ENCODE measurements at places on chromosomes 5 and 9.

GRCh38 chr5:50699737-50700136 lies 33.3 kb downstream of the PARP8 start:
- DNase-seq, result no peak

DNA sequence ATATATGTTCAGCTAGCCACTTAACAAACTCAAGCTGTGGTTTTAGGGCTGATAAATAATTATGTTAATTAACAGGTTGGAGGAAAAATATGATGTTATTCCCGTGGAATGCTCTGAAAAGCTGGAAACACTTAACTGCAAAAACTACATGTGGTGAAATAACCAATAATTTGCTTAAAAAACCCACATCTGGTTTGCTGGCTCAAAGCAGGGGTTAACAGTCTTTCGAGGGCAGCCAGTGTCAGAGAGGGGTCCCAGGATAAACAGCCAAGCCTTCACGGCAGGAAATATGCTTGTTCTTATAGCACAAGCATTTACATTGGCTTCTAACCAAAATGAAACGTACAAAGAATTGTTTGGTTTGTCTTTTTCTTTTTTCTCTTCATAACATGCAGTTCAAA lies 254.0 kb upstream of the GAS1 start:
- DNase-seq, result no peak

DNA sequence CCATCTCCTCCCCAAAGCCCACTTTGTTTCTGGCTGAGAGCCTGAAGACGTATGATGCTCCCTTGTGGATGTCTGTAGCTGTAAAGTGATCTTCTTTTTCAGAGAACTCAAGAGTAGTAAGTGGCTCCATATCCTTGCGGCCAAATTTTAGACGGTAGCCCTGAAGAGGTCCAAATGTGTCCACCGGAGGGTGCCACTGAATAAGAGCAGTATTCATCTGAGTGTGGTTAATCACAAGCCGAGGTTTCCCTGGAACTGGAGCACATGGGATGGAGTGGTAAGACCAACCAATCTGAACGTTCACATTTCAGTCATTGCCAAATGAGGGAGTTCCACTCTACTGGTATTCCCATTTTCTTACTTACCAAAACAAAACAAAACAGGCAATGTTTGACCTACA lies 686.5 kb upstream of the DMAC1 start:
- no peak for DNase-seq

DNA sequence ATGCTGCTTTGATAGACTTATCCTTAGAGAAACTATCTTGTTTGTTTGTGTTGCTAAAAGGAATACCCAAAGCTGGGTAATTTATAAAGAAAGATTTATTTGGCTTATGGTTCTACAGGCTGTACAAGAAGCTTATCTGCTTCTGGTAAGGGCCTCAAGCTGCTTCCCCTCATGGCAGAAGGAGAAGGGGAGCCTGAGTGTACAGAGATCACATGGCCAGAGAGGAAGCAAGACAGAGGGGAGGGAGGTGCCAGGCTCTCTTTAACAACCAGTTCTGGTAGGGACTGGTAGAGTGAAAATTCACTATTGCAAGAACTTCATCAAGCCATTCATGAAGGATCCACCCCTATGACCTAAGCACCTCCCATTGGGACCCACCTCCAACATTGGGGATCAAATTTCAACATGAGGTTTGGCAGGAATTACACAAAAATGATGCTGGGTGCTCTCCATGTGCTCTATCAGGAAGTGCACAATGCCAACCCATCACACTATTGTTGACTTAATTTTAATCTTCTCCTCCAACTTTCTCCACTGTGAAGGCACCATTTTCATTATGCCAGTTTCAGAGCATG lies 115.1 kb upstream of the SHB start:
- no peak for DNase-seq

- DNase-seq, result no peak
These were observed 38.9 kb upstream of the UGCG start for GRCh38 chr9:111857555-111858211.

DNA sequence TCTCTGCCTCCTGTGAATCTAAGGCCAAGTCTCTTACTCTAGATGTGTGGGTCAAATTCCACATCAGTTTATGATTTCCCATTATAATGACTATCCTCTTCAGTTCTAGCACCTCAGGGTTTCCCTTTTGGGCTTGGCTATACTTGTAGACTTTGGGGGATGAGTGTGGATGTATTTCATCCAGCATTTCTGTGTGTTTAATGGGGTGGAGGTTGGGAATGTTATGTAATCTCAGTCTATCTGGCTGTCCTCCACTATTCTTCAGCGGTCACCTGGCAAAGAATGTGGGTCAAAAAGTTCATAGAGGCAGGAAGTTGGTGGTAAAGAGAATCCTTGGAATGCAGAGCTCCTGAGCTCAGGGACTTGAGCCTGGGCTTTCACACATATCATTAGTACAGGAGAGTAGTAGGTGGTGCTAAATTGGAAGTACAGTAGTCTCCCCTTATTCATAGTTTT lies 64.9 kb downstream of the CFAP95 start:
- no peak for DNase-seq

DNA sequence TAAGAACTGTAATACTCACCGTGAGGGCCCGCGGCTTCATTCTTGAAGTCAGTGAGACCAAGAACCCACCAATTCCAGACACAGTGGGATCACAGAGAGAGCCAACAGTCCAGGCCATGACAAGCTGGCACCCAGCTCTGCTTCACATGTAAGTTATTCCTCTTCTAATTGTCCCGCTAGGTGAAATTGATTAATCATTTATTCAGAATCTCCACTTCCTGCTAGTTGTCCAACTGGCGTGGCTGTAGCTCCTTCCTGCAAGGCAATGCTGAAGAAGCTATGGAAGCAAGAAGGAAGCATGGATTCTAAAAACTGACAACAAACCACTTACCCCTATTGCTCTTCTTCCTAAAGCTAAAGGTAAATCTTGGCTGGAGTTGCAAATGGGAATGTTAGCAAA lies 30.0 kb upstream of the GLRX start:
- no peak for DNase-seq

DNA sequence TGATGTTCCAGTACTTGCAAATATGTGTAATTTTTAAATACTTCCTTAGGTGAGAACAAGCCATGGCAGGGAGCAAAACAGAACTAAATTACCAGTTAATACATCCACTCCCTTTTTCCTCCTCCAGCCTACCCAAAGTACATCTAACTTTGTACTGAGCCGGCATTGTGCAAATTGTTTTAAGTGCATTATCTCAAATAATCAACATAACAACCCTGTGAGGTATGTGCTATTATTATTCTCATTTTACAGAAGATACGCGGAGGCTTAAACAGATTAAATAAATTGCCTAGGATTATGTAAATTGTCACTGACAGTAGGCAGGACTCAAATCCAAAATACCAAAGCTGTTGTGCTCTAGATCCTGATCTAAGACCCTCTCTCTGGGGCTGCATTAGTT lies 55.5 kb upstream of the KLF4 start:
- DNase-seq, result no peak

- DNase-seq, result no peak
These were observed 1046.7 kb downstream of the CDH9 start for GRCh38 chr5:25991639-25992038.

Data from left ventricle myocardium inferior (tissue), 1 donor.